ENCODE measurements at places on chromosomes 12 and 14. TPM values are rescaled to one million over a fixed set of nuclear protein-coding genes. Genes with fewer than 3 reads are reported as not detected.

The NKX2-1 gene
- 0.10 TPM for total RNA-seq

The B4GALNT1 gene
- 44.4 TPM for total RNA-seq

The CTSG gene
- total RNA-seq, result not detected

The SLC2A14 gene
- total RNA-seq, result 0.63 TPM

The FAM216A gene
- 19.9 TPM for total RNA-seq

The KLHL33 gene
- total RNA-seq, result not detected
